ENCODE measurements at places on chromosomes 2 and 18.

DNA sequence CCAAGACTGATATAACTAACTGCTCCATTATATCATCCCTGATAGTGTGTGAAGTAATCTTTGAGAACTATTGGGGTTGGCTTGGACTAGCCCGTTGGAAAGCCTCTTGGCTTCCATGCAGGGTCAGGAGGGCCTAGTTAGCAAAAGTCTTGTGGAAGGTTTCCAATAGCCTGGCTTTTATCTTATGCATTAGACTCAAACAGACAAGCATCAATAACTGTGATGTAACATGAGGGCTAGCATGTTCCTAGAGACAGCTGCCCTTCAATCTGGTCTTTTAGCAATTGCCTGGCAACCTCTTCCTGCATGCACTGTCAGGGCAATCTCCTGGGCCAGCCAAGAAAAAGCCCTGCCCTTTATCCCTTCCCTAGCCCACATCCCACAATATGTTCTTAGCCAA lies 18.2 kb downstream of the SLC8A1 start:
- no peak for DNase-seq
- H3K4me1 ChIP-seq = no peaks in the 10 kb centered on the region
- no peak overlapping the region for H3K4me3 ChIP-seq
- no peak overlapping the region for H3K27ac ChIP-seq
- no peaks in the 10 kb centered on the region for H3K36me3 ChIP-seq

- DNase-seq = peak; percentile 70
- H3K4me1 ChIP-seq = peaks cover 43% of the 10 kb centered on the region
- H3K27ac ChIP-seq = peak overlapping the region; percentile 42
- H3K4me3 ChIP-seq = peak overlapping the region; percentile 56
- peaks cover 6% of the 10 kb centered on the region for H3K36me3 ChIP-seq
These were observed 36.5 kb downstream of the MGAT5 start for GRCh38 chr2:134290358-134290757.

DNA sequence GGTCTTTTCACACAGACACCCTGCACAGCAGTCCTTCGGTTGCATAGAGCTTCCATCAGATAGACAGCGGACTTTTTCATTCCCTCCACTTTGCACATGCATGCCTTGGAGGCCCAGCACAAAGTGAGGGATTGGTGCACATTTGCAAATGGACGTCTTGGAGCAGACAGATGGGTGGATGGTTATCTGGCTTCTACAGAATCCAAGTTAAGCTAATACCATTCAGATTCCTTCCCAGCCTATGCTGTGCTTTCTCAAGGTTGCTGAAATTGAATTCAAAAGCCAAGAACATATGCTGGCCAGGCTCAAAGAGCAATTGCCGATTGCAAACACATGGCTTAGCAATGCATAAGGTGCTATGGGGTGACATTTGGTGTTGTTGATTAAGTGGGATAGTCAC lies 186.4 kb downstream of the VAPA start:
- H3K4me3 ChIP-seq = no peak overlapping the region
- no peaks in the 10 kb centered on the region for H3K36me3 ChIP-seq
- no peaks in the 10 kb centered on the region for H3K4me1 ChIP-seq
- H3K27me3 ChIP-seq = no peaks in the 10 kb centered on the region

DNA sequence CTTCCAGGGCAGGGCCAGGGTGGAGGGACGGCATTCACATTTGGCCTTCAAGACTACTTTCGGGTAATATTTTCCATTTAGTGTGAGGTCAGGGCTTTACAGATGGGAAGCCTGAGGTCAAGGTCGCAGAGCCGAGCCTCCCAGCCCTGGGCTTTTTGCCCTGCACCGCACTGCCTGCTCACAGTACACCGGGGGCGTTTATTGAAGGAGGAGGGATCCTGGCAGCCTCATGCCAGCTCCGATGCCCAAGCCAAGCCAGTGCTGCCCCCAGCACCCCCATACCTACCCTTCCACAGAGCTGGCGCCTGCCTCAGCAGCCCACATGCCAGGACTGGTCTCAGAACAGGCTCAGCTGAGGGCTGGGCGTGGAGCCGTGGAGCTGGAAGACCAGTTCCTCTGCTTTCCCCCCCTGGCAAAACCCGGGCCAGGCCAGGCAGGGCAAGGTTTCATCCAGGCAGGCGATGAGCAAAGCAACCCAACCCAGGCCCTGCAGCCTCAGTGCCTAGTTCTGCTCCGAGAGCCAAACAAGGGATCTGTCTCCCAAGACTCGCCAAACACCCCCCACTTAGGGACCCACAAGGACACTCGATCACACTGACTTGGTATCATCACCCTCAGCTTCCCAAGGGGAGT lies 11.9 kb downstream of the SDC1 start:
- no peaks in the 10 kb centered on the region for H3K36me3 ChIP-seq
- H3K4me1 ChIP-seq = no peaks in the 10 kb centered on the region
- DNase-seq = no peak
- H3K4me3 ChIP-seq = no peak overlapping the region
- no peak overlapping the region for H3K27ac ChIP-seq
- no peaks in the 10 kb centered on the region for H3K27me3 ChIP-seq

DNA sequence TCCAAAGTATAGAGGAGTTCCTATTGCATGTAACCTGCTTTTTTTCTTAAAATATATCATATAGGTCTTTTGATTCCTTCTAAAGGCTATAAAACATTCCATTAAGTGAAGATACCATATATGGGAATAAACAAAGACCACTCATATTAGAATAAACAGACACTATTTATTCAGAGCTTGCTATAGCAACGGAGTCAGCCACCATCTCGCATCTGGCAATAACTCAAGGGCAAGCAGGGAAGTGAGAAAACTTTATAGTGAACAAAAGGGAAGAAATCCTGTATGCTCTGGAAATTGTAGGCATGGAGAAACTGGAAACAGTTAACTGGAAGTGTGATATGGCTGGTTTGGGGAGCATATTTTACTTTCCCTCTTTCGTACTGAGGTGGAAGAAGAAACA lies 301.9 kb downstream of the PTH2R start:
- no peaks in the 10 kb centered on the region for H3K4me1 ChIP-seq
- no peak overlapping the region for H3K27ac ChIP-seq

DNA sequence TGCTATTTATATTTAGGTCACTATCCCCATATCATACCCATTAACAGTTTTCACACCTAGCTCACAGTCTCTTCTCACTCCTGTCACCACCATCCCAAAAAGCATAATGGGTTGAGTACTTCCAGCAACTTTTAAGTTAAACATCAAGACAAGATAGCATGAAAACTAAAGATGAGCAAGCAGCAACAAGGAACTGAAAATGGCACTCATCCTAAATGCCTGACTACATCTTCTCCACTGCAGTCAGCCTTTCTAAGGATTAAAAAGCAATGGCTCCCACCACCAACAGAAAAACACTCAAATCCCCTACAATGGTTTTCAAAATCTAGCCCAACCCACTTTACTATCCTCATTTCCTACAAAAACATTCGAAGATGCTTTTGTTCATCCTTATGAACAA lies 38.2 kb downstream of the CUL3 start:
- peaks cover 17% of the 10 kb centered on the region for H3K36me3 ChIP-seq
- peaks cover 14% of the 10 kb centered on the region for H3K4me1 ChIP-seq
- H3K4me3 ChIP-seq = peak overlapping the region; percentile 16
- no peak overlapping the region for H3K27ac ChIP-seq

DNA sequence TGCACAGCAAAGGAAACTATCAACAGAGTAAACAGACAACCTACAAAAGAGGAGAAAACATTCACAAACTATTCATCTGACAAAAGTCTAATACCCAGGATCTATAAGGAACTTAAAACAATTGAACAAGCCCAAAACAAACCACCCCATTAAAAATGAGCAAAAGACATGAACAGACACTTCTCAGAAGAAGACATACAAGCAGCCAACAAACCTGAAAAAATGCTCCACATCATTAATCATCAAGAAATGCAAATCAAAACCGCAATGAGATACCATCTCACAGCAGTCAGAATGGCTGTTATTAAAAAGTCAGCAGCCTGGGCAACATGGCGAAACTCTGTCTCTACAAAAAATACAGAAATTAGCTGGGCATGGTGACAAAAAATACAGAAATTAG lies 110.2 kb upstream of the LDLRAD4 start:
- peaks cover 67% of the 10 kb centered on the region for H3K36me3 ChIP-seq
- H3K27me3 ChIP-seq = no peaks in the 10 kb centered on the region
- H3K27ac ChIP-seq = no peak overlapping the region

GRCh38 chr18:49127471-49128190 lies 176.9 kb upstream of the SMAD7 start:
- no peak overlapping the region for H3K4me3 ChIP-seq
- no peak overlapping the region for H3K27ac ChIP-seq
- no peaks in the 10 kb centered on the region for H3K4me1 ChIP-seq
- no peaks in the 10 kb centered on the region for H3K27me3 ChIP-seq

Measured in CD4-positive, CD25-positive, alpha-beta regulatory T cell (primary cell).